ENCODE measurements at places on chromosomes 6 and 20. TPM values are rescaled to one million over a fixed set of nuclear protein-coding genes. Genes with fewer than 3 reads are reported as not detected.

GRCh38 chr6:157681041-157681650, 141.9 kb upstream of the SNX9 start:
- H3K4me3 ChIP-seq: no peak overlapping the region
- H3K27ac ChIP-seq: no peak overlapping the region
- H3K4me1 ChIP-seq: no peaks in the 10 kb centered on the region
- no peaks in the 10 kb centered on the region for H3K36me3 ChIP-seq
- DNase-seq: no peak

DNA sequence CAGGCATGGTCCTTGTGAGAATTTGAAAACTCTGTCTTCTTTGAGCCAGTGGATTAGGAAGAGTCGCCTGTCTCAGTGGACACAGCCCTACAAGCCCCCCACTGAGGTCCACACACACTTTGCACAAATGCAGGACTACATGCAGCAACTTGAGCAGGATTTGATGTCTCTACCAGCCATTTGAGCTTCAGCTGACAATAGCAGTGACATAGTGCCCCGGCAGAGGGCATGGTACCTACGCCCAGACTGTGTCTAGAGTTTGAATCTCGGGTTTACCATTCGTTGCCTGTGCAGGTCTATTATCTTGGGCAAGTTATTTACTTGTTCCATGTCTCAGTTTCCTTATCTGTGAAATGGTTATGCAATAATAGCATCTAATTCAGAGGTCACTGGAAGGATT, 580.1 kb downstream of the TFAP2B start:
- H3K4me3 ChIP-seq: no peak overlapping the region
- H3K27ac ChIP-seq: no peak overlapping the region
- H3K27me3 ChIP-seq: no peaks in the 10 kb centered on the region
- no peaks in the 10 kb centered on the region for H3K36me3 ChIP-seq
- no peaks in the 10 kb centered on the region for H3K4me1 ChIP-seq

GRCh38 chr6:110255211-110255750, 75.1 kb downstream of the CDC40 start:
- H3K4me3 ChIP-seq: no peak overlapping the region
- H3K4me1 ChIP-seq: no peaks in the 10 kb centered on the region
- no peak overlapping the region for H3K27ac ChIP-seq
- no peaks in the 10 kb centered on the region for H3K27me3 ChIP-seq
- no peaks in the 10 kb centered on the region for H3K36me3 ChIP-seq
- no peak for DNase-seq

- no peak overlapping the region for H3K4me3 ChIP-seq
- no peaks in the 10 kb centered on the region for H3K36me3 ChIP-seq
- peaks cover 47% of the 10 kb centered on the region for H3K4me1 ChIP-seq
- H3K27me3 ChIP-seq: no peaks in the 10 kb centered on the region
- DNase-seq: no peak
- H3K27ac ChIP-seq: peak overlapping the region; percentile 84
These were observed 36.2 kb upstream of the IER3 start for GRCh38 chr6:30780642-30780920.

DNA sequence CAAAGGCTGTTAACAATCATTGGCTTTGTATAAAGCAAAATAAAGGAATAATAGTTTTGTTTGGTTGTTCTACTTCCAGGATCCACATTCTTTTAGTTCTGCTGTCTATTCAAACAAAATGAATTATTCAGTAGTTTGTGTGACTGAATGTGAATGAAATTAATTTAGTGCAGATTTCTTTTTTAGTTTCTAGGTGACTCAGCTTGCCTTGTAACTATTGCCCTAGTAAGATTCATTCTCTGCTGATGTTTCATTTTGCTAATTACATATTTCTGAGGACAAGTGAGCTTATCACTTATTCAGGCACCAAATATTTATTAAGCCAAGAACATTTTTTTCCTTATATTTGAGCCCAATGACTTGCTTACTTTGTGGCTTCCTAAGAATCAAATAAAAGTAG, 46.5 kb upstream of the RIPOR2 start:
- H3K4me1 ChIP-seq: no peaks in the 10 kb centered on the region
- H3K4me3 ChIP-seq: no peak overlapping the region
- no peak overlapping the region for H3K27ac ChIP-seq
- H3K36me3 ChIP-seq: no peaks in the 10 kb centered on the region

DNA sequence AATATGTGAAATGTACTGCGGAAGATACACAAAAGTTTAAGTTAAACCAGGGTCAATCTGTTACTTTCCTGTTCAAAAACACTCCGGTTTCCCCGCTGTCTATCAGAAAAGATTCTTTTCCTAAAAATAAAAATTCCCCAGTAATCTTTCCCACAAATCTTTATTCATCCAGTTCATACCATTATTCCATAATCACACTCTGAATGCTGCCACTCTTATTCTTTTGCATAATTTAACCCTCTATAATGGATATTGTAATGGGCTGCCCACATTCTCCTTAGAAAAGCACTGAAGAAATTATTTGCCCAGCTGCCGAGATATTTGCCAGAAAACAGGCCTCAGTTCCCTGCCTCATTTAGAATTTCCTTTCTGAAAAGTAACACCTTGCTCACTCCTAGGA, 68.6 kb downstream of the EPHA7 start:
- no peaks in the 10 kb centered on the region for H3K4me1 ChIP-seq
- no peak for DNase-seq
- H3K36me3 ChIP-seq: no peaks in the 10 kb centered on the region
- H3K27me3 ChIP-seq: no peaks in the 10 kb centered on the region
- H3K4me3 ChIP-seq: no peak overlapping the region

DNA sequence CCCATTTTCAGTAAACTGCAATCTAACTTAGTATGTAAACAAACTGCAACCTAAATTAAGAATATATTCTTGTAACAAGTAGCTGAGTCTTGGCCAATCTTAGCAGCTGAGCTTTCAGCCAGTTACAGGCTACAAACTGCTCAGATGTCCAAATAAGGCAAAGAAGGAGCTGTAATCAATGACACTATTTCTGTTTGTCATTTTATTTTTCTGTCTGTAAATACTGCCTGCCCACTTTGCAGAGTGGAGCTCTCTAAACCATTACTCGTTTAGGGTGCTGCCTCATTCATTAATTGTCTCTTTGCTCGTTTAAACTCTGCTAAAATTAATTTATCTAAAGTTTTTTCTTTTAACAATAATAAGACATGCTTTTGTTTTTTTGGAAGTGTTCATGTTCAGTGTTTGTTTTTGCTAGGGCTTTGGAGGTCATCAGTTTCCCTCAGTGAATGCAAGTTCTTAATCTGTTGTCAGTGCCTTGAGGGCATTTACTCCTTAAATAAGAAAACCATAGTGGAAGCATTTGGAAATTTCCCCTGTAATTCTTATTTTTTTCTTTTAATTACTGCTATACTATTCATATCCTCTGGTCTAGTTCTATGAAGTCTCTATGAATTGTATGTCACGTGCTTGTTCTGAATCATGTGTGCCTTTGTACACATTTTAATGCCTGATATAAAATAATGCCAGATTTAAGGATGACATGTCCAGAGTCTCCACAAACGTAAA, 3.6 kb upstream of the PRL start:
- no peaks in the 10 kb centered on the region for H3K4me1 ChIP-seq
- H3K27me3 ChIP-seq: no peaks in the 10 kb centered on the region
- H3K36me3 ChIP-seq: no peaks in the 10 kb centered on the region
- H3K4me3 ChIP-seq: no peak overlapping the region
- DNase-seq: no peak

- no peaks in the 10 kb centered on the region for H3K36me3 ChIP-seq
- H3K27me3 ChIP-seq: no peaks in the 10 kb centered on the region
- DNase-seq: no peak
- H3K27ac ChIP-seq: no peak overlapping the region
These were observed 29.8 kb downstream of the TPD52L1 start for GRCh38 chr6:125183391-125183790.

- no peak overlapping the region for H3K27ac ChIP-seq
- no peaks in the 10 kb centered on the region for H3K27me3 ChIP-seq
- peak; percentile 72 for DNase-seq
- no peaks in the 10 kb centered on the region for H3K36me3 ChIP-seq
- no peak overlapping the region for H3K4me3 ChIP-seq
These were observed 126.8 kb upstream of the THBS2 start for GRCh38 chr6:169380493-169380892.

DNA sequence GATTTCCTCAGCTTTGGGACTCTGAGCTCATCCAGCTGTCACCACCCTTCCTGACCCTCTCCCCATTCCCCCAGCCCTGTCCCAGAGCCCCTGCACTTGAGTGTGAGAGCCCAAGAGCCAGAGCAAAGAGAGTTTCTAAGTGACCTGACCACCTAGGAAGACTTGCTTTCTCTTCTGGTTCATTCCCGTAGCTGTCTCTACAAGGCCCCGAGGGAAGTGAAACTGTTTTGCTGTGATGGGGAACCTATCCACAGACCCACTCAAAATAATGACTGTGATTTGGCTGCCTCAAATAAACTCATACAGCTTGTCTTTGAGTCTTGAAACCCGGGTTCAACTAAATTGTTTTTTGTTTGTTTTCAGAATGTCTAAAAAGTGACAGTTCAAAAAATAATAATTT, 74.6 kb upstream of the XRN2 start:
- no peaks in the 10 kb centered on the region for H3K27me3 ChIP-seq
- no peaks in the 10 kb centered on the region for H3K4me1 ChIP-seq
- DNase-seq: no peak
- peaks cover 53% of the 10 kb centered on the region for H3K36me3 ChIP-seq
- no peak overlapping the region for H3K4me3 ChIP-seq

DNA sequence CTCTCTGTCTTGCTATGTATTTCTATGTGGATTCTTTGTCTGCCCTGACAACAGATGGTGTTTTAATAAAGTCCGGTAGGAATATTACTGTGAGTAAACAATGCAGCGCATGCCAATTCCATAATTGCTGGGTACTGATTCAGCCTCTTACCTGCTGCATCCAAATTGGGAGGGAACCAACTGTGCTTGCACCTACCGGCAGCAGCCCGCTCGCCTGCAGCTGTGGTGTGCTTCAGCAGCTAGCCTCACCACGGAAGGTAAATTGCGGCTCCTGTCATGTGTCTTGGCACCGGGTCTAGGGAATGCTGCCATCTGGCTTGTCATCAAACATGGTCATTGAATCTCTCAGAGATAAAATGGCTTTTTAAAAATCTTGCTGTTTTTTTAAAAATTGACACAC, 704.8 kb upstream of the SLC35B3 start:
- no peaks in the 10 kb centered on the region for H3K36me3 ChIP-seq
- H3K4me3 ChIP-seq: no peak overlapping the region
- peaks cover 14% of the 10 kb centered on the region for H3K4me1 ChIP-seq
- no peaks in the 10 kb centered on the region for H3K27me3 ChIP-seq

DNA sequence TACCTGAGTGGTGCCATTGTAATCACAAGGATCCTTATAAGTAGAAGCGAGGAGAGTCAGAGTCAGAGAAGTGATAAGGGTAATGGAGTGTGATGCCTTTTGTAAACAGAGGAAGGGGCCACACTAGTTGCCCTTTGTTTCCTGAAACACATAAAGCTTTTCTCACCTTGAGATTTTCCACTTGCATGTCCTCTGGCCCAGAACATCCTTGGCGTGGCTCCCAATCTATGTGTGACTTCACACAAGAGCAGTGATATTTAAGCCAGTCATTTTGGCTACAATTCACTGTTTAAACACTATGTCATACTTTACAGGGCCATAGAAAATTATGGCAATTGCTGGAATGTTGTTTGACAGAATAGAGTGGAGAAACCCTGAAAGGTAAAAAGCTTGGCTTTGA, 121.2 kb upstream of the BTN3A2 start:
- no peaks in the 10 kb centered on the region for H3K36me3 ChIP-seq
- DNase-seq: no peak
- H3K4me1 ChIP-seq: no peaks in the 10 kb centered on the region
- peaks cover 16% of the 10 kb centered on the region for H3K27me3 ChIP-seq
- H3K27ac ChIP-seq: no peak overlapping the region

DNA sequence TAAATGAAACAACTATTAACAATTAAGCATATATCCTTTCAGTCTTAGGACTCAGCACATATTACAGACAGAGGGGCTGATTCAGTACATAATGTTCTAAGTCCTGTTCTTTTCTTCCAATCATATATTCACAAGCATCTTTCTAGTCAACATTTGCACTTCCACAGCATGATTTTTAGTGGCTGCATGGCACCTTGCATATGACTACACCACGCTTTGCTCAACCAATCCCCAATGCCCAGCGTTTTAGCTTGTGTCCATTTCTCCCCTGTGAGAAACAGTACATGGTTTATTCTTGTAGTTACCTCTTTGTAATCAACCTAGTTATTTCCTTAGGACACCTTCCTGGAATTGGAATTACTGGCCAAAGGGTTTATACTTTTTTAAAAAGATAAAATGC, 33.2 kb downstream of the AAR2 start:
- DNase-seq: no peak
- peaks cover 19% of the 10 kb centered on the region for H3K27me3 ChIP-seq
- no peak overlapping the region for H3K27ac ChIP-seq
- no peaks in the 10 kb centered on the region for H3K36me3 ChIP-seq
- H3K4me3 ChIP-seq: no peak overlapping the region
- H3K4me1 ChIP-seq: no peaks in the 10 kb centered on the region

GRCh38 chr6:119166024-119166784, 87.7 kb upstream of the FAM184A start:
- no peak for DNase-seq
- no peak overlapping the region for H3K4me3 ChIP-seq
- no peaks in the 10 kb centered on the region for H3K27me3 ChIP-seq
- no peaks in the 10 kb centered on the region for H3K36me3 ChIP-seq
- no peak overlapping the region for H3K27ac ChIP-seq

DNA sequence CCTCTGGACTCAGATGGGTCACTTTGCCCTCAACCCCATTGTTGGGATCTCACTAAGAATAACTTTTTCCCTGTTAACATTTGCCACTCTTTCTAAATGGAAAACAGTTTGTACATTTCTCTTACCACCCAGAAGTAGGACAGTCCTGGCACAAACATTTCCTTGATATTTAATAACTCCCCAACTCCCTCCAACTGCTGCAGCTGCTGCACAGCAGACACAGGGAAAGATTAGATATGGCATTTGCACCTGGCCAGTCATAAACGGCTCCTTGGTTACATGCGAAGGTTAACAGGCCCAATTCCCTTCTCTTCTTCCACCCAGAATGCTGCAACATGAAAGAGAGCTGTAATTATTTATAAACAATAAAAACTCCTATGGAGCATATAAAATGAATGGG, 55.9 kb upstream of the SOX4 start:
- H3K27me3 ChIP-seq: no peaks in the 10 kb centered on the region
- no peak overlapping the region for H3K4me3 ChIP-seq

The PTGIS gene
- total RNA-seq: 135 TPM

The ADGRF5 gene
- 17.0 TPM for total RNA-seq

The BANF2 gene
- not detected for total RNA-seq

The CTAGE9 gene
- not detected for total RNA-seq

The HSPA1L gene
- total RNA-seq: 2.2 TPM

The FOXS1 gene
- total RNA-seq: 0.50 TPM

The ZDHHC14 gene
- total RNA-seq: 11.4 TPM
